ENCODE measurements at places on chromosomes 5 and 9.

DNA sequence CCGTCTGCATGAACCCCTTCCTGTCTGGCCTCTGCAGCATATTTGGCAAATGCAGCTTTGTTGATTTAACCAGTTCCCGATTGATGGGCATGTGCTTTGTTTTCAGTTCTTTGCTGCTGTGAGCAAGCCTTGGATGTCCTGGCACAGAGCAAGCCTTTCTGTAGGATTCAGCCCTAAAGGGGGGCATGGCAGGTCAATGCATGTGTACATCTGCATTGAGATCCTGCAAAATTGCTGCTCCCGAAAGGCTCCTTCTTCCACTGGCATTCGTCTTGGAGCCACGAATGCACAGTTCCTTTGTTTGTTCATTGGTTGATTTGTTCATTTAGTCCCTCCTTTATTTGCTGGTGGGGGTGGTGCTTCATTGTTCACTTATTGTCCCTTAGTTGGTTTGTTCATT, 34.8 kb downstream of the COL5A1 start:
- no peak for DNase-seq

GRCh38 chr9:123769719-123770118, 160.2 kb downstream of the DENND1A start:
- DNase-seq = no peak

- DNase-seq = no peak
These were observed 27.8 kb downstream of the TNFSF15 start for GRCh38 chr9:114777821-114778609.

GRCh38 chr5:9888501-9888901, 258.4 kb upstream of the TAS2R1 start:
- DNase-seq = peak; percentile 7

GRCh38 chr5:19739671-19740070, 248.3 kb downstream of the CDH18 start:
- DNase-seq = no peak

DNA sequence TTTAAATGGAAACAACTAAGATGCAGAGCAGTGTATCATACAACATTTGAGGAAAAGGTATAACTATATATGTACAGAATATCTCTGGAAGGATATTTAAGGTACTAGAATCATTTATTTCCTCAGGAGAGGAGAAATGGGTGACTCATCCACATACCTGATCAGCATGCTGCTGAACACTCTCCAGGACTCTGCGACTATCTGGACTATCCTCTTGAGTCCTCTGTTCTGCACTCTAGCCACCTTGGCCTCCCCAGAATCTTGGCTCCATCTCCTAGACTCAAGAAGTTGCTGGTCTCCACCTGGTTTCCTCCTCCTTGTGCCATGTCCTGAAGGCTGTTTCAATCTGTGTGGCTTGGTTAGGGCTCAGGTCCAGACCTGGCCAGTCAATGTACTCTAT, 8.8 kb upstream of the PRDM6 start:
- DNase-seq = no peak

GRCh38 chr9:124130277-124131075, 118.9 kb downstream of the LHX2 start:
- DNase-seq = no peak

DNA sequence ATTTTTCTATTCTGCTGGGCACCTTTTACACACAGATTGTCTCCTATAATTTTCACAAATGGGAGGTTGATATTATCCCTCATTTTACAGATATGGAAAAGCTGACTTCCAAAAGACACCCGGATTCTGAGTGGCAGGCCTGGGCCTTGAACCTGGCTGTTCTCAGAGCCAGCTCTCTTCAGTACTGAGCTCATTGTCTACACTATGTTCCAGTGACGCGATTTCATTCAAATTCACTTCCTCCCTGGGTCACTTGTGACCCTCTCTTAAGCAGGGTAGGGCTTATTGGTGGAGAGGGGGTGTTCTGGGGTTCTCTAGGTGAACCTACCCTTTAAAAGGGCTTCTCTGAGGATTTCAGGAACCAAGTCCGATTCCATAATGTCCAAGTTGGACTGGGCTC, 70.2 kb downstream of the ANKRD33B start:
- no peak for DNase-seq

DNA sequence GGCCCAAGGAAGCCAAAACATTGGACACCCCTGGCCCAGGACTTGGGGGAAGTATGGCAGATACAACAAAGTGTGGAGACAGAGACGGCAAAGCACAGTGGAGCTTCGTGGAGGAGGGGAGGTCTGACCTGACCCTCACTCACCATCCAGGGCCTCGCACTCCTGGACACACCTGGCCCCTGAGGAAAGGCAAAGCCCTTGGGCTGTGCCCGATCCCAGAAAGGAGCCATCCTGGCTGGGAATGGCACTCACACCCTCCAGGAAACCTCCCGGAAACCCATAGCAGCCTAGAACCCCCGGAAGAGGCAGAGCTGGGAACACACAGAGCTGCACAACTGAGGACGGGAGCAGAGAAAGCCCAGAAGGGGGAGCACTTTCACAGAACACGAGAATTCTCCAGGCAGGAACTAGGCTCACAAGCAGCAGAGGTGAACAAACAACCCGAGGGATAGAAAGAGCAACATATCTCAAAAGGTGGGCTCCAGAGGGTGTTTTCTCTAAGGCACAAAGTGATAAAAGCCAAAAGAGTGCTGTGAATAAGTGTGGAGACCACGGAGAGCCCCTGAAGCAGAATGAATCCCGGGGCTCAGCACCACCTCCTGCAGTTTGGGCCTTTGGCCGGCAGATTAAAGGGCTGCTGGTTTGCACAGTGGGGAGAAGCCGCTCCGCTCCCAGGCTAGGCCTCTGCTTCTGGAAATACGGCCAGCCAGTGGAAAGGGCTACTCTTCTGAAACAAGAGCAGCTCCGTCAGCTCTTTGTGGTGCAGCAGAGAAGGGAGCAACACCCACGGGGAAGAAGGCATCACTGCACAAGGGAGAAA, 108.2 kb downstream of the UBE2R2 start:
- DNase-seq = peak; percentile 25

- DNase-seq = peak; percentile 42
These were observed 5.4 kb downstream of the SRFBP1 start for GRCh38 chr5:121967187-121967586.

DNA sequence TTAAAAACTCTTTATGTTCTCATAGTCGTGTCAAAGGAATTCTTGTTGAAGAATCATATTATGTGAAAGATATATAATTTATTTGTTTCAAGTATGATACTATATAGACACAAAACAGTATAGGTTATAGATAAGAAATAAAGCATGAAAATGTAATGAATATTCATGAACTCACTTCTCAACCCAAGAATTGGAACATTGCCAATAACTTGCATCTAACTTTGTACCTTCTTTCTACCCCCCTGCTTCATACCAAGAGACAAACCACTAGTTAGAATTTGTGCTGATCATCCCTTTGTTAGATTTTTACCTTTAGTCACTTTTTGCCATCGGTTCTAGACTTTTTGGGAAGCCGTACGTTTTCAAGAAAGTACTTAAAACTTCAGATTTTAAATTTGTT, 32.6 kb downstream of the HSD17B4 start:
- DNase-seq = no peak

DNA sequence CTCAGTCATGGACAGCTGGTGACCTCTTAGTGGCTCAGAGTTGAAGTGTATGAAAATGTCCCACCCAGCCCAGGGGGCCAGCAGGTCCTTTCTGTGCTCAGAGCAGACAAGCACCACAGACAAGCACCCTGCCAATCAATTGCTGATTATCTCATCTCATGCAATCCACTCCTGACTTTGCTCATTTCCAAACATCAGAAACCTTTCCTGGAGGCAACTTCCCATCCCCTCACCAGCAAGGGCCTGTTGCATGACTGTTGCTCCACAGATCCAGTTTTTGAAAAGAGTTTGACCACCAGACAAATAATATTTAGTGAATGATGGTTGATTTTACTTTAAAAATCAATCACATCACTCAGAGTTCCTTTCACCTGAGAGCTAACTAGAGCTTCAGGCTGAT, 397.3 kb upstream of the KLF4 start:
- peak; percentile 54 for DNase-seq

DNA sequence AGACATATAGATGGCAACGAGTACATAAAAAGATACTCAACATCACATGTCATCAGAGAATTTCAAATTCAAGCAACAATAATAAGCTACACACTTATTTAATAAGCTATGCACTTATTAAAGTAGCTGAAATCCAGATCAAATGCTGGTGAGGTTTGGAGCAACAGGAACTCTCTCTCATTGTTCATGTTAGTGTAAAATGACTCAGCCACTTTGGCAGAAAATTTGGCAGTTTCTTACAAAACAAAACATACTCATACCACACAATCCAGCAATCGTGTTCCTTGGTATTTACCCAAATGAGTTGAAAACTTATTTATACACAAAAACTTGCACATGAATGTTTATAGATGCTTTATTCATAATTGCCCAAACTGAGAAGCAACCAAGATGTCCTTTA, 131.5 kb upstream of the NFIL3 start:
- DNase-seq = no peak

DNA sequence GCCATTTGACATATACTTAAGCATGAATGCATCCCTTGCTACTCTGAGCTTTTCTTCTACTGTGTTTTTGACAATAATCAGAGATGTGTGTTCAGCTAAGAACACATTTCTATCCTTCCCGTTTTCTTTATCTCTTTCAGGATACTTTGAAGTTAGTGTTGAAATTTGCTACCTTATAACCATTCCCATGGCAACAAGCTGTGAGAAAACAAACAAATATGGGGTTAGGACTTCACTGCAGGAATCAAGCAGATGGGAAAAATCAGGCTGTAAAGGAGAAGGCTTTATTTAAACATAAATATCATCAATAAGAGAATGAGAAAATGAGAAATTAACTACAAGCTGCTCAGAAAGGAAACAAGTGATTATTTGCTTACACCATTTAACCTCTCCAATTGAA, 35.2 kb downstream of the ZCCHC9 start:
- DNase-seq = no peak

DNA sequence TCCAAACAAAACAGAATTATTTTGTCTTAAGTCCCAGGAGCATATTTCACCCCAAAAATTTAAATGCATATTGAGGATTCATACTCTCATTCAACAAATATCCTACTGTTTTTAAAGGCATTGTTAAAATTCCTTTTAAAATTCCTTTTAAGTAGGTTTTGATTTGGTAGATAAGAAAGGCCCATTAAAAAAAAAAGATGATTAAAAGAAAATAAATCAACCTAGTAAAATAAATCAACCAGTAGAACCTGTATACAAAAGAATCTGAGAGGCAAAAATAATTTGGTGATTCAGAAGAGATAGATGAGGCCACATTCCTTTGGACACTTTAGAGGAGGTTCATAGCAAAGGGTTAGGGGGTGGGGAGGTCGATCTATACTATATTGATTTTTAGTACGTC, 585.3 kb upstream of the TLE4 start:
- no peak for DNase-seq

- no peak for DNase-seq
These were observed 7.5 kb downstream of the CATSPER3 start for GRCh38 chr5:134975078-134975715.

DNA sequence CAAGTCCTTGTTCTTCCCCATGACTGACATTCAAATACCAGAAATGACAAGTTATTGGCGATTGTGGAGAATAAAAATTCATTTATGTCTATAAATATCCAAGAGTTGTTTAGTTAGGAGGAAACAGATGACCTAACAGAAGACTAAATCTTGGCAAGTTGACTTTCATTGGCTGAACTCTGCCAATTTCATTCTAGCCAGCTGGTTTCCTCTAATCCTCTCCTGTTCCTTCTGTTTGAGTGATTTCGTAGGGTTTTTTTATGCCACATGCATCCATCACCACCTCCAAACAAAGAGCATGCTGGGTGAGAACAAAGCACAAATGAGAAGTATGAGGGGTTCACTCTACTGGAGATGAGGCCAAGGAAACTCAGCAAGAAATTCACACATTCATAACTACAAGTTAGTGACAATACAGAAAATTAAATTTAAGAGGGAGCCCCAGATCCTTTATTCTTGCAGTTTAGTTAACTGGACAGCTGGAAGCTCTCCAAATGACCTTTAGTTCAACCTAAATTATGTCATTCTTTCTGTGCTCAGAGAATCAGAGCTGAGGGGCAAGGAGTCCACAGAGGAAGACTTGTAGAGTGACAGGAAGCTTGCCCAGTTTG, 932.0 kb downstream of the TLE4 start:
- DNase-seq = no peak

DNA sequence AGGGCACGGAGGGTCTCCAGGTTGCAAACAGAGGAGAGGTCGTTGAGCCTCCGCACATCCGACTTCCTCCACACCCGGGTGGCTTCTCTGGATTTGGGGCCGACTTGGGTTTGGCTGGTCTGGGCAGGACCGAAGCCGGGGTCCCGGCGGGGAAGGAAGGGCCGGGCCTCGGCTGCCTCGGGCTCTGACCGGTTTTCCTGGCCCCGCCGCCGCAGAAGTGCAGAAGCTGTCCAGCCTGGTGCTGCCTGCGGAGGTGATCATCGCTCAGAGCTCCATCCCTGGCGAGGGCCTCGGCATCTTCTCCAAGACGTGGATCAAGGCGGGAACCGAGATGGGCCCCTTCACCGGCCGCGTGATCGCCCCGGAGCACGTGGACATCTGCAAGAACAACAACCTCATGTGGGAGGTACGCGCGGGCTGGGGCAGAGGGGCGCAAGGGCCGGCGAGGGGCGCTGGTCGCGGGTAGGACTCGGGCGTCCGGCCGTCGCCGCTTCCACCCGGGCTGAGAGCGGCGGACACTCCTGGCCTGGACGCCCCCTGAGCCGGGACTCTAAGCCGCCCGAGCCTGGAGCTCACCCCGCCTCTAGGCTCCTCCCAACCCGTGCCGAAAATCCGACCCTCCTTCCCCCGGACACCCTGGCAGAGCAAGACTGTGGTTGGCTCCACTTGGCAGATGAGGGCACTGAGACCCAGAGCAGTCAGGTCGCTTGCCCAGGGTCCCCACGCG, 2.2 kb downstream of the PRDM12 start:
- DNase-seq = no peak

DNA sequence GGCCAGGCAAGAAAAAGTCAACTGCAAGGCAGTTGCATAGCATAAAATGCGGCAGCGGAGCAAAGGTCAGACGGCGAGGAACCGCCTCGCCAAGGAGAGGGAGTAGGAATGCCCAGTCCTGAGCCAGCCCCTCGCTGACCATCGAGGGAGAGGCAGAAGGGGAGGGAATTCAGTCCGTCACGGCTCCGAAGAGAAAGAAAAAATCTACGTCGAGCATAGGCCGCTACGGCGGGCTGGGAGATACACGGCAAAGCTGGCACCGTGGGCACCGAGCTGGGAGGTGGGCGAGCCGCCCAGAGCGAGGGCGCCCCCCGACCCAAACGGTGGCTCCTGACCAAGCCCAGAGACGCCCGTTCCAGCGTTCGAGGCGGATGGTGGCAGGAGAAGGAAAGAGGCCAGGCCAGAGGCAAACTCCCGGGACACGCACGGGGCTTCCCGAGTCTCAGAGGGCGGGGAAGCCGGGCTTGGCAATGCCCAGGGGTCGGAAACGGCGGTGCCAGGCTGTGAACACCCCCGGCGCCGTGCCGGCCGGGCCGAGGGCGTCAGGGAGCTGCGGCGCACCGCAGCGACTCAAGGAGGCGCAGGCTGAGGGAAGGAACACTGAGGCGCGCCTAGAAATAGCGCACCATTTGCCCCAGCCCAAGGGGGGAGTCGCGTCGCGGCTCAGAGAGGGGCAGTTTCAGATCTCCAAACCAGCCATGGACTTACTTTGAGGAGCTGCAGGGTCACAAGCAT, 518 bp downstream of the SPRY4 start:
- peak; percentile 12 for DNase-seq

GRCh38 chr9:83153030-83153429, 90.1 kb upstream of the RASEF start:
- DNase-seq = no peak

GRCh38 chr5:140293091-140293848, 9.6 kb downstream of the PFDN1 start:
- DNase-seq = peak; percentile 39

GRCh38 chr9:22244139-22245011, 202.2 kb upstream of the DMRTA1 start:
- DNase-seq = peak; percentile 75

Measured in inflammatory macrophage treated with lipopolysaccharide for 1 hour (primary cell).